ENCODE measurements at places on chromosomes 5 and 9.
A peak's percentile ranks its signal among the peaks of the same experiment; 100 is the strongest.

- no peak for DNase-seq
Measured at GRCh38 chr9:131594906-131595665, 49.8 kb downstream of the PRRT1B start.

- DNase-seq, result no peak
Measured at GRCh38 chr5:179274321-179275315, 70.6 kb downstream of the ADAMTS2 start.

GRCh38 chr5:28707706-28708105, 1669.3 kb upstream of the CDH9 start:
- no peak for DNase-seq

DNA sequence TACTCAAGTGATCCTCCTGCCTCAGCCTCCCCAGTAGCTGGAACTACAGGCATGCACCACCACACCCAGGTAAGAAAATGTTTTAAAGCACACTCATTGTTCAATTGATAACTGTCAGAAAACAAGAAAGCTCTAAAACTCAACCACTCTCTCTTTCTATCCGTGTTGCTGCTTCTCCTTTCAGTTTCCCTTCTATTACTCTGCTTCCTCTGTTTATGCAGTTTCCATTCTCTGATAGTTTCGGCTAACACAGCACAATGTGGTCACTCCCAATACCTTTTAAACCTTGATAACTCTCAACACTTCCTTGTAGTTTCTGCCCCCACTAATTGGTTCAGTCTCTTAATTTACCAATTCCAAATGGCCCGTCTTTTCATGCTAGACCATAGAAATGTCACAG, 59.2 kb upstream of the NR4A3 start:
- peak; percentile 36 for DNase-seq

GRCh38 chr9:99425923-99426842, 204.1 kb downstream of the SEC61B start:
- DNase-seq, result no peak

GRCh38 chr9:19408316-19408692, 505 bp upstream of the ACER2 start:
- peak; percentile 12 for DNase-seq

GRCh38 chr5:103840600-103840999, 278.0 kb upstream of the NUDT12 start:
- no peak for DNase-seq

GRCh38 chr5:2131826-2132496, 249.2 kb upstream of the IRX4 start:
- no peak for DNase-seq

- DNase-seq, result no peak
Measured at GRCh38 chr5:43298443-43298842, 14.8 kb downstream of the HMGCS1 start.

- DNase-seq, result no peak
Measured at GRCh38 chr5:151202381-151203139, 21.3 kb downstream of the CCDC69 start.

- no peak for DNase-seq
Measured at GRCh38 chr5:57466544-57466943, 16.1 kb downstream of the ACTBL2 start.

DNA sequence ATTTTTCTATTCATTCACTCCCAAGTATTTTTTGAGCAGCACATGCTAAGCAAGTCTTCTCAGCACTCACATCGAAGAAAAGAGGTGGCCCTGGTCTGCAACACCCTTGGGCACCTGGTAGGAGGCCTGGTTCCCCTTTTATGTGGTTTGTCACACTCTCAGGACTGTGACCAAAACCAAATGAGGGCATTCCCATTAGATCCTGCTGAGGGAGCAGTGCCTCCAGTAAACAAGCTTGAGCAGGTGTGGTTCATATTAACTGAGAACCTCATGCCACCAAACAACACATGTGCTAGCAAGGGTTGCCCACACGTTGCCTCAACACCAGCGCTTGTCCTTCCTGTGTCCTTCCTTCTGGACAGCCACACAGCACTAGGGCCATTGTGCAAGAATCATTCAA, 26.9 kb upstream of the SYK start:
- DNase-seq, result peak; percentile 91

GRCh38 chr5:69004676-69005075, 89.1 kb upstream of the SLC30A5 start:
- no peak for DNase-seq

DNA sequence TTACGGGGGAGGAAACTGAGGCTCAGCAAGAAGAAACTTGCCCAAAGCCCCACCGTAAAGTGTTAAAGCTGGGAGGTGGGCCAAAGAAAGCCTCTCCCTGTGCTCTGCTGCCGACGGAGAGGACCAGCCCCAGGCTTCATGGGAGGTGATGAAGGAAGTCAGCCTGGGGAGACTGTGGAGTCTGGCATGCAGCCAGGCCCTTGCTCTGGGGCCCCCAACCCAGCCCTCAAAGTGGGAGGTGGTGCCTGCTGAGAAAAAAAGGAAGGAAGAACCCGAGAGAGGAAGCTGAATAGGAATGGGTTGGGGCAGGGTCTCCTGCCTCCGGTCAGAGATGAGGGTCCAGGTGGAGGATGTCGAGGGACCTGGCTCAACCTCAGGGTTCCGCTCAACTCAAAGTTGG, 3.8 kb downstream of the RNF44 start:
- DNase-seq, result peak; percentile 23

Data from NAMALWA (cell line).